Stimulated activated CD8-positive, alpha-beta memory T cell treated with anti-CD3 and anti-CD28 coated beads, Interleukin-7, amount 100 ng/mL, for 1 hour (primary cell): ENCODE measurements at places on chromosomes 4 and X.

DNA sequence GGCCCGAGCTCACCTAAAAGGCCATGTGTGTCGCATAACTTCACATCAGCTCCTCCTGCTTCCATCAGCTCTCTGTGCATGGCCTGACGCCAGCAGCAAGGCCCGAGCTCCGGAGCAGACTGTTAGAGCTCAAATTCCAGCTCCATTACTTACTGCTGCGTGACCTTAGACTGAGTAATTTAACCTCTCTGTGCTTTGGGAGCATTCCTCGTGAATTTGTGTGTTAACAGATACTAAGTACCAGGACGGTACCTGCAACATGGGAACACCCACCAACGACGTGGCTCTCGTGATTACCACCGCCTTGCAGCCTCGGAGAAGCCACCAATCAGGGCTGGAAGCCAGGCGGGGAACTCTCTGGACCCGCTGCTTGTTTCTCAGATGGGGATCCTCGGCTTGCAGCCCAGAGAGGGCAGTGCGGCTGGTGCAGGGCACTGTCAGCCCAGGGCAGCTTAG lies 12.9 kb downstream of the LETM1 start:
- DNase-seq, result no peak

DNA sequence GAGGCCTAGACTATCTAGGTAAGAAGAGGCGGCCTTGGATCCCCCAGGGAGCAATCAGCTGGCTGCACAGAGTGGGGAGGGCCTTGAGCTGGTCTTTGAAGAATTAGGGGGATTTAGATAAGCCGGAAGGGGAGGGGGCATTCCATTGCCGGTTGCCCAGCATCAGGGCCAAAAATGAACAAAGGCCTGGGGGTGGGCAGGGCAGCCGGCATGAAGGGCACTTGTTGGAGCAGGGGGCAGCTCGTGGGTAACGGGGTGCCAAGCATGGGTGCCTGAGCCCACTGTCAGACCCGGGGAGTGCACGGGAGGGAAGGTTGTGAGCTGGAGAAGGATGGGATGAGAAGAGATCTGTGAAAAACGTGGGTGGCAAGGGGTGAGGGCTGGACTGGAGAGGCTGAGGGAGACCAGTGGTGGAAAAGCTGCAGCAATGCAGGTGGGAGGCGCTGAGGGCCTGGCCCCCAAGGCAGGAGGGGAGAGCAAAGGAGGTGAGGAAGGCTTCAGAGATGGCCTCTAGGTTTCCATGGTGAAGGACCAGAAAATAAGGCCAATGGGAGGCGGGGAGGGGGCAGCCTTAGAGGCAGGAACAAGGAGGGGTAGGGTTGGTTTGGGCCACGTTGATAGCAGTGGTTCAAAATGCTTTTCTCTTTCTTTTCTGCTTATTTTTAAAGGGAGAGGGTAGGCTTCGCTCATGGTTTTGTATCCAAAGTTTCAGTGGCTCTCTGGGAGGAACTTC lies 8.6 kb downstream of the KLF3 start:
- no peak for DNase-seq

- DNase-seq, result no peak
Measured at GRCh38 chr4:92599044-92599443, 295.3 kb downstream of the GRID2 start.

DNA sequence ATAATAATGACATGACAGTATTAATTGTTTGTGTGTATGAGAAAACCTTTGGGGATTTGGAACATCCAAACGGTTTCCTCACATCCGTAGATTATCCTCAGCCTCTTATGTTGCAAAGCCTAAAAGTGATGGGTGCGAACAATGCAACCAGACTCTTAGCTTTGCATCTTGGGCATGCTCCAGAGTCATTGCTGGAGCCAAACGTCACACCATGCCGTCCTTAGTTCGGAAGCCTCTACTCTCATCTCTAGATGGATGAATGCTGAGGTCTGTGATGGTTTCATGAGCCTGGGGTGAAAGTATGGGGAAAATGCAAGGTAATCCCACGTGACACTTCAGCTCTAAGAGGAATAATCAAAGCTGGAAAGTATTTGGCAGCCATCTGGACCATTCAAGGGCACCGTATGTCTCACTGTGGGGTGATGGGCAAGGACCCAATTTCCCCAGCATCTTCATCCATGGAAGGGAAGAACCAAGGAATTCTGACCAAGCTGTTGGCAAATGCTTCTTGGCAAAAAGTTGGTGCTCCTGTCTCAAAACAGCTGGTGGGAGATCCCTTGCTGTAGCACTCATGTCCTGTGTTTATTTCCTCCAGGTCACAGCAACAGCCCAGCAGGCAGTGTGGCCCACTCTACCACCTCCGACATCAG lies 6.3 kb upstream of the RTL5 start:
- no peak for DNase-seq

DNA sequence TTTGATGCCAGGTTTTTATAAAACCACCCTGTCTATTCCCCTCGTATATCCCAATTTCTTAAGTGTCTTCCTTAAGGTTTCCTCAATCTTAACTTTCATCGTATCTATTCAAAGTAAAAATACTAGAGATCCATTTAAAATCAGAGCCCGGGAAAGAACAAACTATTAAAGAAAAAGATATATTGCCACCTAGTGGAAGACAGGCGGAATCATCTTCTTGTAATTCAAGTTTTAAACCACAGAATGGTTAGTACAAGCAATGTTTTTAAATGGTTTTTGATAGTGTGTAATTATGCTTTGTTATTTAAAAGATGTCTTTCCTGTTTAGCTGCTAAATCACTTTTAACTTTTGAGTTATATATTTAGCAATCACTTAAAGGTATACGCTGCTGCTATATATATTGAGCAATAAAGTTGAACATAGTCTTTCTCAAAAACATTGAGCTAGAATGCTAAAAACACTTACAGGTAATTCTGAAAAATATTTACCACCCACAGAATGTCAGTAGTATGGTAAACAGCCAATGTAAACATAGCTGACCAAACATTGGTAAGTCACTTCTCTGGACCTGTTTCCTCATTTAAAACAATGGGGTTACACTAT lies 18.2 kb downstream of the PRDM8 start:
- no peak for DNase-seq

GRCh38 chrX:18126971-18127370 lies 93.7 kb downstream of the BEND2 start:
- DNase-seq, result no peak

GRCh38 chr4:109562457-109563239 lies 2.6 kb downstream of the MCUB start:
- no peak for DNase-seq

DNA sequence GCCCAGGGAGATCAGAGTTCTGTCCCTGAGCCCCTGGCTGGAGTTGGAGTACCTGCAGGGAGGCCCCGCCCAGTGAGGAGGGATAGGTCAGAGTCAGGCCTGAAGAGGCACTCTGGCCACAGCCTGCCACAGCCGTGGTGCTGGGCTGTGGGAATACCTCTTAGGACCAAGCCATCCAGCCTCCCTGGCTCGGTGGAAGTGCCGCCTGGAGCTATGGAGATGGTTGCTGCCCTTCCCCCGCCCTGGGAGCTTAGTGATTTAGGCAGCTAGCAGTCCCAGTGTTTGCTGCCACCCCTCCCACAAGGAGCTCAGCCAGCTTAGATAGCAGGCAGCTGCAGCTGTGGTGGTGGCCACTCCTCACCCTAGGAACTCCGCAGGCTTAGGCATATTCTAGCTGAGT lies 446.3 kb upstream of the GNPDA2 start:
- DNase-seq, result no peak

GRCh38 chr4:86961116-86961515 lies 26.3 kb downstream of the AFF1 start:
- DNase-seq, result no peak
